ENCODE measurements at places on chromosomes 6 and 20. TPM values are rescaled to one million over a fixed set of nuclear protein-coding genes. Genes with fewer than 3 reads are reported as not detected.

The ARMC12 gene
- total RNA-seq: 1.3 TPM

The LGSN gene
- total RNA-seq: 0.15 TPM

The OTOR gene
- not detected for total RNA-seq

The IL17F gene
- total RNA-seq: not detected

The SFT2D1 gene
- 40.3 TPM for total RNA-seq

The LIN28B gene
- not detected for total RNA-seq

The BPIFA1 gene
- not detected for total RNA-seq

The OPRM1 gene
- not detected for total RNA-seq

DNA sequence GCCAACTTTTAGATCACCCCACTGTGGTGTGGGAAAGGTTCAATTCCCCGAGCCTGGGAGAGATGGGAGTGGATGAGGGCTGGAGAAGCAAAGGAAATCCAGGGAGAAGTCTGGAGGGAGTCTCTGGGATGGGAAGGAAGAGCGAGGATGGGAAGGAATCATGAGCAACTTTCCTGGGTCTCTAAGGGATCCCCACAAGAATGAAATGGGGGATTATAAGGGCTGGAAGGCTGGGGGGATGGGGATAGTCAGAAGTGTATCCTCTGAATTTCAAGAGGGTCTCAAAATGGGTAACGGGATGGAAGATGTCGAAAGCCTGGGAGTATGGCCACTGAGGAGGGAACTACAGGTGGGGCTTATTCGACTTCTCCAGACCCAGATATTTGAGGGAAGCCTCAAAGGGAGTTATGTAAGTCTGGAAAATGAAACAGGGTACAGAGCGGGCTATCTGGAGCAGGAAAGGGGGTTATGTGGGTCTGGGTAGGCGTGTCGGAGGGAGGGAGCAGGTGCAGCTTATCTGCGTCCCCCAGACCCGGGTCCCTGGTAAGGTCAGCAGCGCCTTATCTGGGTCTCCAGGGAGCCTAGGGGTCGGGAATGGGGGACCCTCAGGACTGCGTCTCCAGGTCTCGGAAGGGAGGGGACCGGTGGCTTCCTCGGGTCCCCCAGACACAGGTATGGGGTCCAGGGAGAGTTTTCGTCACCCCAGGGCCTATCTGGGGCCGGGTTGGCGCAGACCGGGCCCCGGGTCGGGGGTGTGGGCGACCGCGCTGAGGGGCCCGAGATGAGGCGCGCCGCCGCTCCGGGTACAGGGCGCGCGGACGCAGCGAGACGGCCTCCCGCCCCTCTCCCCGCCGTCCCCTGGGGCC, 550 bp downstream of the PLAGL2 start:
- no peak for DNase-seq
- H3K36me3 ChIP-seq: peaks cover 23% of the 10 kb centered on the region
- H3K4me3 ChIP-seq: peak overlapping the region; percentile 62
- no peaks in the 10 kb centered on the region for H3K27me3 ChIP-seq

- H3K27ac ChIP-seq: no peak overlapping the region
- no peaks in the 10 kb centered on the region for H3K4me1 ChIP-seq
- DNase-seq: no peak
- no peaks in the 10 kb centered on the region for H3K27me3 ChIP-seq
Observed at GRCh38 chr6:95848717-95849116, 167.1 kb upstream of the FUT9 start.

- no peaks in the 10 kb centered on the region for H3K4me1 ChIP-seq
- H3K27ac ChIP-seq: no peak overlapping the region
- H3K27me3 ChIP-seq: no peaks in the 10 kb centered on the region
Observed at GRCh38 chr6:89204096-89204495, 13.1 kb downstream of the GABRR1 start.

DNA sequence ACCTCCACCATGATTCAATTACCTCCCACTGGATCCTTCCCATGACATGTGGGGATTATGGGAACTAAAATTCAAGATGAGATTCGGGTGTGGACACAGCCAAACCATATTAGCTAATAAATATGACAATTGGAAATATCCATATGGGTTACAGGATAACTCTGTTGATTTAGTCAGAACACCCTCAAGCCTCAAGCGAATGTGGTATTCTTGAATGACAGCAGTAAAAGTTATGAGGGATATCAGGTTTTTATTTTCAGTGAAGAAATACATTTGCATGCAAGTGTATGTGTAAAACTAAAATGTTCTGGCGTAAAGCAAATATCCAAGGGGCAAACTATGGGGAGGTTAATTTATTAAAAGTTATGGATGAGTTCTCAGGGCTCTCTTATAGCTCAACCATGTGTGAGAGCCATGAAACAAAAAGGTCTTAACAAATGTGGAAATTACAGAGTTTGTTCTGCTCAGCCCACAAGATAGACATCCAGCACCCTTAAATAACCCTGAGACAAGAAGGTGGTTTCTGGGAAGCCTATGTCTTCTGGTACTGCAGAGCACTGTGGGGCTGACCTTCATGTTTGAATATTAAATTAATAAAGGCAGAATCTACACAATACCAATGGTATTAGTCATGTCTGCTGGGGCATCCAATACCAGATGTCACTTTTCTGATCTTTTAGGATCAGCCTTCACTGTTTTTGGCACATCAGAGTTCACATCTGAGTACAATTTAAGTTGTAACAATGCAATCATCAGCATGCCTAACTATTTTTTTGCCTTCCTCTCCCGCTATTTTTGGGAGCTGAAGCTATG, 370.5 kb upstream of the RSPO3 start:
- DNase-seq: no peak
- H3K27ac ChIP-seq: no peak overlapping the region
- no peaks in the 10 kb centered on the region for H3K36me3 ChIP-seq
- no peak overlapping the region for H3K4me3 ChIP-seq
- H3K4me1 ChIP-seq: no peaks in the 10 kb centered on the region

DNA sequence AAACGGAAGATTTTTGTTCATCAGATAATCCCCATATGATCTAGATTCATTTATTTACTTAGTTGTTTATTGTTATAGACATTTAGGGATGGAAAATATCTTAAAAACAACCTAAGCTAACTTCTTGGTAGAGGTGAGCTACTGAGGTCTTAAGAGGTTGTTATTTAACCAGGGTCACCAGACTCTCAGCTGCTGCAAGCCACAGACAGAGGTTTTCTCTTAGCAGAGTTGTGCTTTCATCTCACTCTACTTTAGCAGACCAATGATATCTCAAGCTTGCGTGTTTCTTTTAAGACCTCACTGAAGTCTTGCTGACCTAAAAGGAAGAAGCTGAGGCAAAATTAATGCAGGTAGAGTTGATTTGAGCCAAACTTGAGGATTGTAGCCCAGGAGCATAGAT, 43.6 kb downstream of the NCOA7 start:
- no peak overlapping the region for H3K27ac ChIP-seq
- DNase-seq: no peak
- H3K4me3 ChIP-seq: no peak overlapping the region
- H3K36me3 ChIP-seq: no peaks in the 10 kb centered on the region
- peaks cover 62% of the 10 kb centered on the region for H3K4me1 ChIP-seq

DNA sequence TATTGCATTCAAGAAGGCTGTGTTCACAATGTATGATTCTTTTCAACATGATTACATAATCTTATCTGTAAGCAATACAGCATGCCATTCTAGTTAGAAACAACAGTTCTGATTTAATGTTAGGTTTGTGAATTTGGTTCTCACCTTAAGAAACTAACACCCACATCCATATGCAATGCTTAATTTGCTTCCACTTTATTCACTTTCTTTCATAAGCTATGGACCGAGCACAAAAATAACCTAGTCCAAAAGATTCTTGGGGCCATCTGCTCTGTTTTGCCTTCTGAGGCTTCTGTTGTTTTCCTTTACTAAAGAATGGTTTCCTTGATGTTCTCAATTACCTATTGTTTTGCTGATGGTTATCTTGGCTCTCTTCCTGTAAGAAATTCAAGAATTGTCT, 258.2 kb downstream of the EYS start:
- no peaks in the 10 kb centered on the region for H3K27me3 ChIP-seq
- no peaks in the 10 kb centered on the region for H3K4me1 ChIP-seq
- H3K36me3 ChIP-seq: no peaks in the 10 kb centered on the region

DNA sequence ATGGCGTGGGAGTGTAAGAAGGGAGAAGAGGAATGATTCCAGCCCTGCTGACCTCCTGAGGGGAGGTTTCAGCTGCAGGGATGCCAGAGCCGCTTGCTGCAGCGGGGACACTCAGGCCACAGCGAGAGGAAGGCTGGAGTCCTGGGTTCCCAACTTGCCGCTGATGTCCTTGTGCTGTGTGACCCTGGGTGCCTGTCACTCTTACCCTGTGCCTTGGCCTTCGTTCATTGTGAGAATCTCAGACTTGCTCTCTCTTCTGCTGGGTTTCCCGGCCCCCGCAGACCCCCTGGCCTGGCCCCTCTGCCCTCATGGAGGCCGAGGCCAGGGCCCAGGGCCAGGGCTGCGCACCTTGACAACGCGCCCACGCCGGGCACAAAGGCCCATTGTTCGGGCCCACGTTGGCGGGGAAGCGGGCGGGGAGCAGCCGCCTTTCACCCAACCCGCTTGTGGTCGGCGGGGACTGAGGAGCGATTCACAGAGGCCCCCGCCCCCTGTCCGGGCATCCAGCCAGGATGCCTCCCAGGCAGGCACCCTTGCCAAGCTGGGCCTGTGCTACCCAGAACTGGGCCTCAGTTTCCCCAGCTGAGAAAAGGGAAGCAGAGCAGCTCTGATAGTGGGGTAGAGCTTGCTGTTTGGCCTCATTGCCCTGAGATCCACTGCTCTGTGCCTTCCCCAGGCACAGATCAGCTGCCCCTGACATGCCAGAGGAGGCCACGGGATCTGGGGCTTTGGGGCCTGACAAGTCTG, 52.4 kb downstream of the CEBPB start:
- H3K4me3 ChIP-seq: no peak overlapping the region
- H3K36me3 ChIP-seq: no peaks in the 10 kb centered on the region
- H3K27ac ChIP-seq: no peak overlapping the region
- H3K4me1 ChIP-seq: no peaks in the 10 kb centered on the region
- no peak for DNase-seq
- H3K27me3 ChIP-seq: no peaks in the 10 kb centered on the region

- H3K27ac ChIP-seq: no peak overlapping the region
- H3K27me3 ChIP-seq: no peaks in the 10 kb centered on the region
- H3K4me3 ChIP-seq: no peak overlapping the region
- peaks cover 10% of the 10 kb centered on the region for H3K4me1 ChIP-seq
- H3K36me3 ChIP-seq: no peaks in the 10 kb centered on the region
Observed at GRCh38 chr6:14372734-14373489, 255.3 kb downstream of the CD83 start.

GRCh38 chr6:40166963-40167362, 232.7 kb upstream of the MOCS1 start:
- no peaks in the 10 kb centered on the region for H3K4me1 ChIP-seq
- no peaks in the 10 kb centered on the region for H3K36me3 ChIP-seq
- DNase-seq: no peak
- no peak overlapping the region for H3K27ac ChIP-seq
- H3K4me3 ChIP-seq: no peak overlapping the region
- no peaks in the 10 kb centered on the region for H3K27me3 ChIP-seq

GRCh38 chr6:85537055-85537494, 56.6 kb downstream of the SNX14 start:
- H3K4me1 ChIP-seq: no peaks in the 10 kb centered on the region
- H3K4me3 ChIP-seq: no peak overlapping the region
- DNase-seq: peak; percentile 6
- no peak overlapping the region for H3K27ac ChIP-seq
- peaks cover 8% of the 10 kb centered on the region for H3K36me3 ChIP-seq
- no peaks in the 10 kb centered on the region for H3K27me3 ChIP-seq
